ENCODE measurements at places on chromosomes 2 and 18.

GRCh38 chr2:121363632-121364420 is 78.8 kb upstream of the TFCP2L1 start:
- DNase-seq = peak; percentile 46

DNA sequence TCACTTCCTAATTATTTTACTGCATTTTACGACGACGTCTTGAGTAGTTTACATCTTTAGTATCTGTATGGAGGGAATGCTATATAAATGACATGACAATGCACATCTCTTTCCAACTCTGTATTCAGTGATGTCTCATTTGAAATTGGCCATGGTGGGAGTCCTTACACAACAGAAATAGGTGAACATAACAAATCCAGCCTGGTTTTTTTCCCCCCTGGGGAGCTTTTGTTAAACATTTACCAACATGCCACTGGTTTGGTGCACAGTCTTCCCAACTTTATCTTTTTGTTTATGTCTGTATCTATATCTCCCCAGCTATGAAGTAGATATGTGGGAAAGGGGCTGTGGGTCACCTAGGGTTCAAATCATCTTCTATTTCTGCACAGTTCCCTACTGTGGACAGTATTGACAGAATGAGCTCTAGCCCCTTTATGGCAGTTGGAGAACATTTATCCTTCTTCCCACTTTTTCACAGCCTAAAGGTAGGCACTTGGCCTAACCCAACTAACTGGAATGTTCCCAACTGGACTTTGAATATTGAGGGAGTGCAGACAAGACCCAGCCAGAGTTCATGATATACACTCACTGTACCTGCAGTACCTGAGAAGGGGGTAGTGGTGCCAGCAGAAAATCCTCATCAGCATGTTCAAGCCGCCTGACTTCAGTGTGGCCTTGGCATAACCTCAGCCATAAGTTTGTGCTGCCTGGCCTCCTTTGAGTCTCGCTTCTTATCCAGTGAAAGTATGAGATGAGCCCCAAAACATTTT is 5.7 kb upstream of the RTKN start:
- no peak for DNase-seq

GRCh38 chr2:74522516-74522915 is 3.5 kb downstream of the DQX1 start:
- no peak for DNase-seq

- peak; percentile 10 for DNase-seq
Observed at GRCh38 chr2:139296672-139297209, 516.6 kb upstream of the NXPH2 start.

- no peak for DNase-seq
Observed at GRCh38 chr18:36504928-36505327, 207.4 kb downstream of the FHOD3 start.

DNA sequence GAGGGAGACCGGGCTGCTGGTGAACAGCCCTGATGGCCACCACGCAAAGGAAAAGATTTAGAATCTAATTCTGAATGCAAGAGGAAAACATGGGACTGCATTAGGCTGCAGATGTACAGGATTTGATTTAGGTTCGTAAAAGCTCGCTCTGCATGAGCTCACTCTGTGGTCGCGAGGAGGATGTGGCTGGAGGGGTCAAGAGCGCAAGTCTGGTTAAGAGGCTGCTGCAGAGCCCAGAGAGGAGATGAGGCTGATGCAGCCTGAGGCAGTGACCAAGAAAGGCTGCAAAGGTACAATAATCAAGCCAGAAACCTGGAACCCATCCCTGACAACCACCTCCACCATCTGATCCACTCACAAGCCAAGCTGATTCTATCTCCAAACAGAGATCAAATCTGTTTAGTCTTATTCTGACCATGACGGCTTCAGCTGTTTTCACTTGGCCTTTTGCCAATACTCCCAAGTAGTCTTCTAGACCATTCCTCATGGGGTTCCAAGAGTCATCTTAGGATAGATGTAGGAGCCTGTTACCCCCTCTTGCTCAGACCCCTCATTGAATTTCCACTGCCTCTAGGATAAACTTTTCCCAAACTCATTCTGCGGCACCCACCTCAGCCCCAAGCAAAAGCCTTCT is 58.9 kb upstream of the ARL4C start:
- DNase-seq = peak; percentile 38

DNA sequence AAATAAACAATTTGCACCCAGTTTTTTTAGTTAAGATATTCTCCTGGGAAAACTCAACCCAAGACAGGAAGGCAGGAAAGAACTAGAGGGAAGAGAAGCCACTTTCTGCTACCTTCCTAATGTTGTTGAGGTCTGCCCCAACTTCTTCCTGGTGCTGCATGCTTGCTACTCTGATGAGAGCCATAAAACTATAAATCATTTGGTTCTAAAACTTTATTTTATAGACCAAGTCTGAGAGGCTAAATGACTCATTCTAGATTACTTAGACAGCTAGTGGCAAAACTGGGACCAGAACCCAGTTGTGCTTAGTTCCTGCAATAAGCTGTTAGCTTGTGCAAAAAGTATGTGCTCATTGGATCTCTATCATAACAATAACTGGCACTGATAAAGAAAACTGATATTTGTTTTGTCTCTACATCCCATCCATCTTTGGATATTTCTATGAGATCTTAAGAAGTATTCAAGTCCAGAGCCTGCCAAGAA is 344.9 kb upstream of the SLC14A2 start:
- DNase-seq = peak; percentile 23

GRCh38 chr18:68564961-68565360 is 149.9 kb downstream of the TMX3 start:
- peak; percentile 77 for DNase-seq

DNA sequence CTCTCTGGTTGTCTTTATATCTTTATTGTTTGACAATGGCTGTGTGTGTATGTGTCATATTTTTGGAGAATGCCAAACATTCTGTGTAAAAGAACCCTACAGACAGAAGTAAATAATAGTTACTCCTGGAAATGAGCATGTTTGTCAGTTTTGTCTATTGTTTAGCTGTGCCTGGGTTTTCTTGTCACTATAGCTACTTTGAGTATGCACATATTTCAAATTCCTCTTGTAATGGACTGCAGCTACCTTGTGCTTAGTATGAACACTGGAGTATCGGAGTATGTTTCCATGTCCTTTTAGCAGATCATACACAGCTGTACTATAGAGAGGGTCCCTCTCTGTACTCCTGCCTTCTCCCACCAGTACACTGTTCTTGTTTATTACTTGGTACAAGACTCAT is 58.0 kb upstream of the DOCK10 start:
- DNase-seq = peak; percentile 80

DNA sequence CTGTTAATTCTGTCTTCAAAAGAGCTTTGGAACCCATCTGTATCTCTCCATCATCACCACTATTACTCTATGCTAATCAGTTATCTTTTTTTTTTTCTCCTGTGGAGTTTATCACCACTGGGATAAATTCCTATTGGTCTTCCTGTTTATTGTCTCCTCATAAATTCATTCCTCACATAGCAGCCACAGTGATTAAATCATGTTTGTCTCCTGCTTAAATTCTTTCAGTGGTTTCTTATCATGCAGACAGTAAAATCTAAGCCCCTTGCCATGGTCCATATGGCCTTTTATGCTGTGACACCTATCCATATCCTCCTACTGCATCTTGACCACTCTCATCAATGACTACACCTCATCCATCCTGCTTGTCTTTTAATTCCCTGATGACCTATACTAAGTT is 239.8 kb upstream of the ZEB2 start:
- peak; percentile 24 for DNase-seq

DNA sequence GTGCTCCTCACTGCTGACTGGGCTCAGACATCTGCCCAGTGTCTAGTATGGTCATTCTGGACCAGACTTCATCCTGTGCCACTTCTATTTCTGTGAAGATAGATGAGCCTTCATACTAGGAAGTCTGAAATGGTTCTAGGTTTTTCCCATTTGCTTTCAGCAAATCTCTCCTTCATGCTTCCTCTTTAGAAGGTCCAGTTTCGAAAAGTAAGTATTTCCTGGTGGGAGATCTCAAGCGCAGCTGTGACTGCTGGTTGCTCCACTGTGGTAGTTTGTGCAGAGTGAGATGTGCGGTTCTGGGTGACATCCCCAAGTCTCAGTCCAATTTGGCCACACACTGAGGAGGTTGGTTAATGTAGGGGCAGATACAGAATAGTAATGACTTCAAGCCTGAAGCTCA is 14.4 kb downstream of the IL36B start:
- no peak for DNase-seq

DNA sequence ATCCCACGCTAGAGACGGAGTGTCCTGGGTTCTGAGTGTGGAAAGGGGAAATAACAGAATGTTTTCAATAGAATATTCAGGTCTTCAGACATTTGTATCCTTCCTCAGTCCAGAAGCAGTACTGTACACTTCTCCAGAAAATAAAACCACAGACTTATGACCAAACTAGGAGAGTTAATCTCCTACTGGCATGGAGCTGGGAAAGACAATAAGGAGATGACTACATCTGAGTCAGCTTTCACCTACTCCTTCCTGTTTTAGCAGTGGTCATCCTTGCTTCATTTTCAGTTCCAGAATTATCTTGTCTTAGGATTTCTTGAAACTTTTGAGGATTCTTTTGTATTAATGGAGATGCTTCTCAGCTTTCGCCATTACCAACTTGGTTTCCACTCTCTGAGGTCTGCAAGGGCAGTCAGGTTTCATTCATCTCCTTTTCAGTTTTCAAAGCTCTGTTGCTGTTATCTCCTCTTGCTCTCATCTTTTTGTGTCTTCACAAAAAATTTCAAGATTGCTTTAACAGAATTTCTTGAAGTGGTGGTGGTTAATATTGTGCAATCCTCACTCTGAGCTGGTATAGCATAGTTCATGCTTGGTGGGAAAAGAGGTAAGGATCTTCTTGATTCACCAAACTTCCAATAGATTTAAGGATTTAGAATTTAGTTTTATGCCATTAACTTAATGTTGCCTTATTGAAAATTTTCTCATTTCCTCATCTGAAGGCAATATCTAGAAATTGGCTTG is 23.7 kb upstream of the NR4A2 start:
- DNase-seq = peak; percentile 67

GRCh38 chr2:26561918-26562810 is 79.0 kb downstream of the CIB4 start:
- peak; percentile 13 for DNase-seq
